ENCODE measurements at places on chromosomes 16 and 17.

GRCh38 chr17:50123649-50124349 is 6.2 kb downstream of the SAMD14 start:
- no peak for DNase-seq

DNA sequence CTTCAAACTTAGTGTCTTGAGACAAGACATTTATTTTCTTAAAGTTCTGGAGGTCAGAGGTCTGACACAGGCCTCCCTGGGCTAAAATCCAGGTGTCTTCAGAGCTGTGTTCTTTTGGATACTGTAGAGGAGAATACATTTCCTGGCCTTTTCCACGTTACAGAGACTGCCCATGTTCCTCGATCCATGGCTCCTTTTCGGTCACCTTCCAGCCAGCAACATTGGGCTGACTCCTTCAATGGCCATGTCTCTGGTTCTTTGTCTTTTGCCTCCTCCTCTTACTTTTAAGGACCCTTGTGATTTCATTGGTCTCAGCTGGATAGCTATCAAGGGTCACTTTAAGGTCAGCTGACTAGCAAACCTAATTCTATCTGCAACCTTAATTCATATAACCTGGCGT is 212.4 kb downstream of the WWOX start:
- no peak for DNase-seq

DNA sequence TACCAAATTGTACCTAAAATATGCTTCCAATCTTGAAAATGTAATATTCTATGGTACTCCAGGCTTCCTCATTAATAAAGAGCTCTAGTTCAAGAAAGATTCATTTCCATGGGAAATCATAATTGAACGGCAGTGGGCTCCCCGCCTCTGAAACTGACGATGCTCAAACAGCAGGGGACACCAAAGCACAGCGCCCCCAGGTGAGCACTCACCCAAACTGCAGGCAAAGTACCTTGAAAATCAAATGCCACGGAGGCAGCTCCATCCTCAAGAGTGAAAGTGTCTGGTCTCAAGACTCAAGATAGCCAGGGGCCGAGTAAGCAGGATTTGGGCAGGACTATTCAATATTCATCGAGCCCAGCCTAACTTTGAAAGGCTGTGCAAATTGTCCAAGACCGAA is 217.4 kb upstream of the TNRC6C start:
- no peak for DNase-seq

GRCh38 chr17:1779571-1780131 is 17.8 kb downstream of the SERPINF1 start:
- DNase-seq = no peak

GRCh38 chr16:13333336-13333735 is 431.9 kb downstream of the SHISA9 start:
- no peak for DNase-seq

GRCh38 chr17:78019976-78020716 is 61.6 kb downstream of the TNRC6C start:
- no peak for DNase-seq

GRCh38 chr16:86059253-86060171 is 160.6 kb downstream of the IRF8 start:
- DNase-seq = no peak

- DNase-seq = peak; percentile 20
These were observed 13.2 kb downstream of the TMEM238L start for GRCh38 chr17:10790491-10791401.

GRCh38 chr17:78992542-78993212 is 13.0 kb upstream of the LGALS3BP start:
- no peak for DNase-seq

- peak; percentile 27 for DNase-seq
These were observed 2.0 kb downstream of the CBX4 start for GRCh38 chr17:79836972-79837887.

GRCh38 chr16:71426069-71426879 is 15.6 kb downstream of the TLE7 start:
- DNase-seq = no peak
